Lung (tissue), 17 donors: ENCODE measurements at places on chromosomes 1 and 21.
A peak's percentile ranks its signal among the peaks of the same experiment; 100 is the strongest.

- no peaks in the 10 kb centered on the region for H3K36me3 ChIP-seq
- no peak overlapping the region for H3K4me3 ChIP-seq
- no peak for DNase-seq
- H3K27me3 ChIP-seq: no peaks in the 10 kb centered on the region
These were observed 13.5 kb downstream of the TNFRSF1B start for GRCh38 chr1:12180315-12180714.

DNA sequence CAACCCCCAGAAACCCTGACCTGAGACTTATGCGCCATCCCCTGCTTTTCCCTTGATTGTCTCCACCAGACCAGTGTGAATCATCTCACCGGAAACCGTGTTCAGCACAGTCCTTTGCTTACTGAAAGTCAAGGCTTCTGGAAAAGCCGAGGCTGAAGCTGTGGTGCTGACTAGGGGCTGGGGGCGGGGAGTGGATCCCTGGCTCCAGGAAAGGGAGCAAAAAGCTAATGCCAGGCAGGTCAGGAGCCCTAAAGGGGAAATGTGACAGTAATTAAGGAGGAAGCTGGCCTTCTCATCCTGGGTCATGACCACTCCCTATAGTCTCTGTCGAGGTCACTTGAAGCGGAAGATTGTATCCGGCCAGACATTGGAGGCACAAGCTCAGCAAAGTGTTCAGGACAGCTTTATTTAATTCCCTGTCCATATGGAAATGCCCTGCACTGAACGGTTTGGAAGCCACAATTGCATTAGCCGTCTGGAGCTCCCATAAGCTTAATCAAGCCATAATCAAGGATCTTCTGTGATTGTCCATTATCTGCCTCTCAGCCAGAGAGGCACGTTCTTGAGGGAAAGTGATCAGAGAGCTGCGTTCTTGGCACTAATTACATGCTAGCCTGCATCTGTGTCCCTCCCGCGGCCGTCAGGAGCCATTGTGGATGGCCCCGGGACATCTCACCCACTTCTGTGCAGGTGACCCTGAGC lies 403.6 kb downstream of the RRAGC start:
- no peak for DNase-seq
- peaks cover 3% of the 10 kb centered on the region for H3K27me3 ChIP-seq
- no peaks in the 10 kb centered on the region for H3K36me3 ChIP-seq
- H3K4me3 ChIP-seq: no peak overlapping the region
- H3K4me1 ChIP-seq: peaks cover 9% of the 10 kb centered on the region

GRCh38 chr1:206001476-206001888 lies 1.7 kb downstream of the RAB7B start:
- no peak for DNase-seq
- no peak overlapping the region for H3K4me3 ChIP-seq
- H3K27me3 ChIP-seq: no peaks in the 10 kb centered on the region
- peaks cover 23% of the 10 kb centered on the region for H3K4me1 ChIP-seq

DNA sequence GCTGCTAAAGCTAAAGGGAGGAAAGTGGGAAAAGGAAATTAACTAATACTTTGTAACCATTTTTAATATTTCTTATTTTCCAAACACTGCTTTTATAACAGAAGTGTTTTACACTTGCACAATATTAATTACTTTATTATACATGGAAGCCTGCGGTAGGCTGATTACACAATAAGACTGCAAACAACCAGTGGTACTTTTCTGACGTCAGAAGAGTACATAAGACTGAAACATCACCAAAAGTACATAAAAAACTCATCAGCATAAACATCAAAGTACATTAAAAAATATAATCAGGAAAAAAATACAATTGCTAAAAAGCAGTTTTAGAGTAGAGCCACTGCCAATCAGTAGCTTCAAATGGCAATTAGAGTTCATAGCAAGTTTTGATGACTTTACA lies 4.6 kb downstream of the ZNF281 start:
- DNase-seq: no peak
- H3K36me3 ChIP-seq: peaks cover 22% of the 10 kb centered on the region

- H3K27me3 ChIP-seq: peaks cover 2% of the 10 kb centered on the region
- no peaks in the 10 kb centered on the region for H3K4me1 ChIP-seq
- DNase-seq: no peak
- H3K27ac ChIP-seq: no peak overlapping the region
These were observed 40.5 kb upstream of the AKT3 start for GRCh38 chr1:243890576-243890975.

DNA sequence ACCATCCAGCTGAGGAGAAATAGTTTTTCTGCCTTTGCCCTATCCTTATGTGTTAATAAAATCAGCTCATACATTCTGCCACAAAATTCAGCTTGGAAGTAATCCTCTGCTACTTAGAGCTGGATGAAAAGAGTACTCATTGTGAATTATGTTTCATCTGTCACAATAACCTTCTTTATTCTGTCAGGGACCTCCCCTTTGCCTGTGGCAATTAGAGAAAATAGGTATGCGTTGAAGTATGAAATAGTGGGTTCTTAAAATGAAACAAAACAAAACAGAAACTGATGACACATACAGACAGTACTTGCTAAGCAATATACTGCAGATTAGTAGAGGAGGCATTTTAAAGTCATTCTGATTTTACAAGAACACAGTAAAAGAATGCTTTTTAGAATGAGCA lies 578.5 kb downstream of the USP25 start:
- no peaks in the 10 kb centered on the region for H3K36me3 ChIP-seq
- no peak overlapping the region for H3K27ac ChIP-seq
- H3K4me1 ChIP-seq: no peaks in the 10 kb centered on the region
- no peaks in the 10 kb centered on the region for H3K27me3 ChIP-seq
- no peak for DNase-seq

DNA sequence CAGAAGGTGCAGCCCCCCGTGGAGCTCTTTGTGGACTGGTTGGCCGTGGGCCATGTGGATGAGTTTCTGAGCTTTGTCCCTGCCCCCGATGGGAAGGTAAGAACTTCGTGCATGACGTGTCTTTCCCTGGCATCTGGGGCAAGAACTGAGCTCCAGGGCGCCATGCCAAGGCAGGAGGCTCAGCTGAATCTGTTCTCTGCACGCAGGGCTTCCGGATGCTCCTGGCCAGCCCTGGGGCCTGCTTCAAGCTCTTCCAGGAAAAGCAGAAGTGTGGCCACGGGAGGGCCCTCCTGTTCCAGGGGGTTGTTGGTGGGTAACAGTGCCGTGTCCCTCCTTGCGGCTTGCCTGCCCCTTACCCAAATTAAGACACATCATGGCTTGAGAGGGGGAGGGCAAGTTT lies 27.7 kb downstream of the PADI3 start:
- DNase-seq: no peak
- H3K4me1 ChIP-seq: no peaks in the 10 kb centered on the region
- H3K27me3 ChIP-seq: no peaks in the 10 kb centered on the region
- no peak overlapping the region for H3K27ac ChIP-seq
- H3K36me3 ChIP-seq: no peaks in the 10 kb centered on the region

DNA sequence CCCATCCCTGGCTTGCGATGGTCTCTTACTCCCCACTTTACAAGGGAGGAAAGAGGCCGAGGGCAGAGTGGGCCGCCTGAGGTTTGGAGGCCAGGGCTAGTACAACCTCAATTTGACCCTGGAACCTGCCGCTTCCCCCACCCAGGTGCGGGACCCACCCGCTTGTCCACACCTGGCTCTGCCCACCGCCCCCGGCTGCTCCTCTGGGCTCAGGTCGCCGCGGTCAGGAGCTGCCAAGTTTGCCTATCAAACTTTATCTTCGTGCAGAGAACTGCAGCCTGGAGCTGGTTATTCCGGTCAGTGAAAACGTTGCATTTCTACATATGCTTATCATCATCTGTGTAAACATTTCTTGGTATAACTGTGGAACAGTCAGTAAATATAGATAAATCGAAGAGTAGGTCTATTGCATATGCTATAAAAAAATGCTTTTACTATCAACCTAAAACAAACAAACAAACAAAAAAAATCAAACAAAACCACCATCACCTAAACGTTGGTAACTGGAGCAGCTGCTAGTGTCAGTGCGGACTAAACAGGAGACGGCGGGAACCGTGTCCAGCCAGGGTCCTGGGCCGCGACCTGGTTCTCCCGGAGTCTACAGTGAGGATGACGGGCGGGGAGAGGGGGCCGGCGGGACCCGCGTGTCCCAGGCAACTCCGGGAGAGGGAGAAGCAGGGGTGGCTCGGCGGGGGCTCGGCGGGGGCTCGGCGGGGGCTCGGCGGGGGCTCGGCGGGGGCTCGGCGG lies 906 bp upstream of the ADARB1 start:
- no peaks in the 10 kb centered on the region for H3K27me3 ChIP-seq
- H3K36me3 ChIP-seq: no peaks in the 10 kb centered on the region
- H3K27ac ChIP-seq: no peak overlapping the region

- no peak for DNase-seq
- H3K27ac ChIP-seq: no peak overlapping the region
- H3K27me3 ChIP-seq: no peaks in the 10 kb centered on the region
- H3K4me3 ChIP-seq: no peak overlapping the region
- no peaks in the 10 kb centered on the region for H3K36me3 ChIP-seq
These were observed 28.0 kb upstream of the FASLG start for GRCh38 chr1:172630868-172631267.

DNA sequence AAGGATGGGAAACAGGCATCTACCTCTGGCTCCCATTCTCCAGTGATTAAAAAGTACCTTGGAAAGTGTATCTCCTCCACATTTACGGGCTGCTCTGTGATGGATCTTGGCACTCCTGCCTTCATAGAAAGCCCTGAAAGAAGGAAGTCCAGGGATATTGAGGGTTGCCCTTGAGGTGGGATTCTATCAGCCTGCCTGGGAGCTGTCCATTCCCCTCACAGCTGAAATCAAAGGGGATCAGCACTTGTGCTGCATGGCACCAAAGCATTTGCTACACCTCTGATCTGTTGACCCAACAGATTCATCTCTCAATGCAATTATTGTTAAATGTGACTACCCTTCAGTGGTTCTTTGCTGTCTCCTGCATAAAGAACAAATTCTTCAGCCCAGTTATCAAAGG lies 442.0 kb upstream of the RUNX1 start:
- no peak overlapping the region for H3K27ac ChIP-seq
- H3K4me1 ChIP-seq: no peaks in the 10 kb centered on the region
- H3K4me3 ChIP-seq: no peak overlapping the region
- no peaks in the 10 kb centered on the region for H3K36me3 ChIP-seq

DNA sequence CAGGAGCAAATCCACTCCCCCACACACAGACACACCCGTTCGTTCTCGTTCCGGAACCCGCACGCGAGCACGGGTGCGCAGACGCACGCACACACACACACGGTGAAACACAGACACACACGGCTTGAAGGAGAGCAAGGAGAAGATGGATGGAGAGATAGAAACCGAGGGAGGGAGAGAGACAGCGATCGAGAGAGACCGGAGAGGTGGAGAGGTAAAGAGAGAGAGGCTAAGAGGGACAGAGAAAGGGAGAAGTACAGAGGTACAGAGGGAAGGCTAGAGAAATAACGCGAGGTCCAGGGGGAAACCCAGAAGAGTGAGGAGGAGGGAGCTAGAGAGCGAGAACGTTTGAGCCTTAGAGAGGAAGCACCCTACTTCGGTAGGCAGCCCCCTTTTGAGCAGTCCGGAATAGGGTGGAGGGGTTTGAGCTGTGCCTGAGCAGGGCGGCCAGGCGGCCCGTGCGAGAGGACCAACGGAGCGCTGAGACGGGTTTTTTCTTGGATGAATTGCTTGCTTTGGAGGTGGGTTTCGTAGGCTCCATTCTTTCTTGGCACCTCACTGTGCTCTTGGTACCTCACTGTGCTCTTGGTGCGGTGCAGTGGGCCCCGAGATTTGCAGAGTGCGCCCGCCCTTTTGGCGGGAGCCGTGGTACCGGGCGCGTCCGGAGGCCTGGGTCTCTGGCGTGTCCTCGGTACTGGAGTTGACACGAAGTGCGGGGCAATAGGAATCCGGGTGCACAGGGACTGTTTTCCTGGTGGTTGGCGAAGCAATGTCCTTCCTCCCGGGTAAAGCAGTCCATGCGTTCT lies 88.4 kb upstream of the RHOU start:
- H3K4me1 ChIP-seq: peaks cover 17% of the 10 kb centered on the region
- peaks cover 4% of the 10 kb centered on the region for H3K27me3 ChIP-seq
- peak overlapping the region; percentile 14 for H3K4me3 ChIP-seq
- no peak overlapping the region for H3K27ac ChIP-seq
- DNase-seq: peak; percentile 44
- H3K36me3 ChIP-seq: no peaks in the 10 kb centered on the region

DNA sequence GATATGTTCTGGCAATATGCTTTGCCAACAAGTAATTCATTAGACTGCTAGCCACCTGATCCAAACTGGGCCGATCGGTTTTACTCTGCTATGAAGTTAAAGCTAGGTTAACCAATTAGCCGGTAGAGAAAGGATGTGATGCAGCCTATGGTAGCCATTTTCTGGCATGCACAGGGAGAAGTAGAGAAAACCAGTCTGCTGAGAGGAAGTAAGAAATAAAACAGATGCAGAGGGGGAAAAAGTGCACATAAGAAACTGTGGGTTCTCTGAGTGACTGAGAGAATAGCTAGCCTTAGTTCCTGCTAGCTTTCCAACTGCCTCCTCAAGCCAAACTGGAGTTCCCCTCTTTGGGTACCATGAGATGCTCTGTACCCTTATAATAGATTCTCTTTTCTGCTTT lies 52.8 kb downstream of the ARID4B start:
- no peak for DNase-seq
- peaks cover 3% of the 10 kb centered on the region for H3K36me3 ChIP-seq
- H3K4me1 ChIP-seq: peaks cover 6% of the 10 kb centered on the region
- no peaks in the 10 kb centered on the region for H3K27me3 ChIP-seq
- no peak overlapping the region for H3K4me3 ChIP-seq
- no peak overlapping the region for H3K27ac ChIP-seq

- no peak for DNase-seq
- no peaks in the 10 kb centered on the region for H3K36me3 ChIP-seq
- no peaks in the 10 kb centered on the region for H3K27me3 ChIP-seq
- H3K27ac ChIP-seq: no peak overlapping the region
- H3K4me3 ChIP-seq: no peak overlapping the region
These were observed 161.9 kb upstream of the SPAG17 start for GRCh38 chr1:118346936-118347335.

DNA sequence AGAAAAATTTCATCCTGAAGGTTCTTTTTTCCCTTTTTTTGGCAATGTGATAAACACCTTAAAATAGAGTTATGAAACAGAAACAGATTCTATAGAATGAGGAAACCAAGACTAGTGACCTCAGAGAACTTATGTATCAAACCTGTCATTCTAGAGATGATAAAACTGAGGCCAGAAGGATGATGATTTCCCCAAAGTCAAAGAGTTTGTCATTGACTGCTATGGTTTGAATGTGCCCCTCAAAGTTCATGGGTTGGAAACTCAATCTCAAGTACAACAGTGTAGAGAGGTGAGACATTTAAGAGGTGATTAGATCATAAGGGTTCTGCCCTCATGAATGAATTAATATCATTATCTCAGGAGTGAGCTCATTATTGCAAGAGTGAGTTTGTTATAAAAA lies 13.7 kb upstream of the BEND5 start:
- no peaks in the 10 kb centered on the region for H3K36me3 ChIP-seq
- DNase-seq: no peak
- H3K27ac ChIP-seq: no peak overlapping the region
- no peaks in the 10 kb centered on the region for H3K27me3 ChIP-seq

GRCh38 chr1:208526613-208527125 lies 282.5 kb upstream of the PLXNA2 start:
- no peaks in the 10 kb centered on the region for H3K4me1 ChIP-seq
- no peak overlapping the region for H3K27ac ChIP-seq
- no peaks in the 10 kb centered on the region for H3K27me3 ChIP-seq
- H3K4me3 ChIP-seq: no peak overlapping the region
